ENCODE measurements at places on chromosomes 16 and 17.

GRCh38 chr16:54077050-54077821 is 209.4 kb downstream of the IRX3 start:
- no peak for DNase-seq

DNA sequence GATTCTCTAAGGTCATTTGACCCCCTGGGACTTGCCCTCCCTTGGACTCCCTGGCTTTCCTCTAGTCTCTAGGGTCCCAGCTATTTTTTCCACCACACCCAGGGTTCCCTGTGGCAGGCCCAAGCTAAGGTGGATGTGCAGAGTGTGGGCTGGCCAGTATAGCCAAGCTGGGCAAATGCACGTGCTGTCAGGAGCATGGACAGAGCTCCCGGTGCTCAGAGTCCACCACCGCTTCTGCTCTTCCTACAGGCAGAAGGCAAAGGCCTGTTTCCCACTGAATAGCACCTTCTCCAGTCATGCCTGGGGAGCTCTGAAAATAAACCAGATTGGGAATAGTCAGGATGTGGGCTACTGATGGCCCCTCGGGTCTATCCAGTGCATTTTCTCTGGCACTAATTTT is 53.3 kb downstream of the GNAO1 start:
- no peak for DNase-seq

DNA sequence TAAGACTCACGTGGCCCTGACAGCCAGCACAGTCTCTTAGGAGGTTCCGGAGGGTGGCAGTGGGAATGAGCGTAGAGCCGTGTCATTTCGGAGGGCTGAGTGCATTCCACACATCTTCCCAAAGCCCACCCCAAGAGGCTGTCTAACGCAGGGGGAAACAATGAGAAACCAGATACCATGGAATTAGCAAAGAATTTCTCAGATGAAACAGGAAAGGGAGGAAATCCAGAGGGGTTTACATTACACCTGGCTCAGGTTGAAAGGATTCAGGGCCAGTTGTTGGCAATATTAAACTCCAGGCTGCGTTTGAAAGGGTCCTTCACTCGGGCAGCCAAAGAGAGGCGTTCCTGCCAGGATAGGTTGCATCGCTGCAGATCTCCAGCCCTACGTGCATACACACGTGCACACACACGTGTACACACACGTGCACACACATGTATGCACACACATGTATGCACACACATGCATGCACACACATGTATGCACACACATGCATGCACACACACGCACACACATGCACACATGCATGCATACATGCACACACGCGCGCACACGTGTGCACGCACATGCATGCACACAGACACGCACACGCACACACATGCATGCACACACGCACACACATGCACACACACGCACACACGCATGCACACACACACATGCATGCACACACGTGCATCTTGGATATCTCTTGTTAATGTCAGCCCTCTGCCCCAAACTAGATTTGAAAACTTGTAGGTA is 12.2 kb downstream of the CBX4 start:
- DNase-seq, result no peak

DNA sequence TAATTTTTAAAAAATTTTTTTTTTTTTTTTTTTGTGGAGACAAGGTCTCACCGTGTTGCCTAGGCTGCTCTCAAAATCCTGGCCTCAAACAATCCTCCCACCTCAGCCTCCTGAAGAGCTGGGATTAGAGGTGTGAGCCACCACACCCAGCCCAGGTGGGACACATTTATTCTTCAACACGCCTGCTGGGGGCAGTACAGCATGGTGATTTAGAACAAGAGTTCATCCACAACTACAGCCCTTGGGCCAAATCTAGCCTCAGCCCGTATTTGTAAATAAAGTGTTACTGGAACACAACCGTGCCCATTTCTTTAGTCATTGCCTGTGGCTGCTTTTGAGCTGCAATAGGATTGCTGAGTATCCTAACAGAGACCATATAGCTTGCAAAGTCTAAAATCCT is 92.8 kb downstream of the KATNIP start:
- DNase-seq, result peak; percentile 14

GRCh38 chr17:76086384-76086783 is 7.4 kb downstream of the ZACN start:
- DNase-seq, result no peak

DNA sequence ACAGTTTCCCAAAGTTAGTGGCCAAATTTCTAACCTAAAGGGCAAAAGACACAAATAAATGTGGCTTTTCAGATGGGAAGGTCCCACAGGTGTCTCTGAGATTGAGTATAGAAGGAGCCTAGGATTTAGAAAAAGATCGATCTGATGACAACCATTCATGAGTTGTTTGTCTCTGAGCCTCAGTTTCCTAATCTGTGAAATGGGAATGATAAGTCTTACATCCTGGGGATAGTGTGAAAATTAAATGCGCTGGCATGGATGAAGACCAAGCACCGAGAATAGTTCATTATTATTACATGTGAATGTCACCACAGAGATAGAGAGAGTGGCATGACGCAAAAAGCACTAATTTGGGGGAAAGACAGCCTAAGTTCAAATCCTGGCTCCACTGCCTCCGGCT is 7.2 kb downstream of the CDH5 start:
- no peak for DNase-seq

DNA sequence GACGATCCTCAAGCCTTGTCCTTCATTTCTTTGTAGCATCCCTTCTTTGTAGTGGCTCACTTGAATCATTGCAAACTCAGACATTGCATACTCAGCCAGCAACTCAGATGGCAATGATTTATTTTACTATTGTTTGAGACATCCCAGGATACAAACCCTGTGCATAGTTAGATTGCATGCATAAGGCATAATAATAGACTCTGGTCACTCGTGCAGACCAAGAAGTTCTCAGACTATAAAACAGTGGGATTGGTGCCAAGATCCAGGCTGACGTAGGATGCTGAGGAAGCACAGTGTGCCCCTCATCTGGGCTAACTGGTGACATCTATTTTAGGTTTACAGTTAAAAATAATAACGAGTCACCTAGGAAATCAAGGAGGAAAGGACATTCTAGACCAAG is 142.3 kb downstream of the PMP22 start:
- DNase-seq, result no peak

DNA sequence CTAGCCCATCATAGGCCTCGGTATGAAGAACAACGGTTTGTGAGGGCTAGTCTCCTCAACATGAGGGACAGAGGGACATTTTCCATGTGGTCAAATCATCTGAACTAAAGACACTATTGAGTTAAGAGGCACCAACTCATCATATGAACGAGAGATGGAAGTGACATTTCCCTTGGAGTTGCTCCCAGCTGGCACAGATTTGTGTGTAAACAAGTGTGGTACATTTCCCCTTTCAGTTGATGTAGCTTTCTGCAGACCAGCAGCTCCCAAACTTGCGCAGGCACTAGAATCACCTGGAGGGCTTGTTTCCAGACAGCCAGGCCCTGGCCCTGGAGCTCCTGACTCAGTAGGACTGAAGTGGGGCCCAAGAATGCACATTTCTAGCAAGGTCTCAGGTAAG is 205.5 kb downstream of the PARN start:
- DNase-seq, result no peak

DNA sequence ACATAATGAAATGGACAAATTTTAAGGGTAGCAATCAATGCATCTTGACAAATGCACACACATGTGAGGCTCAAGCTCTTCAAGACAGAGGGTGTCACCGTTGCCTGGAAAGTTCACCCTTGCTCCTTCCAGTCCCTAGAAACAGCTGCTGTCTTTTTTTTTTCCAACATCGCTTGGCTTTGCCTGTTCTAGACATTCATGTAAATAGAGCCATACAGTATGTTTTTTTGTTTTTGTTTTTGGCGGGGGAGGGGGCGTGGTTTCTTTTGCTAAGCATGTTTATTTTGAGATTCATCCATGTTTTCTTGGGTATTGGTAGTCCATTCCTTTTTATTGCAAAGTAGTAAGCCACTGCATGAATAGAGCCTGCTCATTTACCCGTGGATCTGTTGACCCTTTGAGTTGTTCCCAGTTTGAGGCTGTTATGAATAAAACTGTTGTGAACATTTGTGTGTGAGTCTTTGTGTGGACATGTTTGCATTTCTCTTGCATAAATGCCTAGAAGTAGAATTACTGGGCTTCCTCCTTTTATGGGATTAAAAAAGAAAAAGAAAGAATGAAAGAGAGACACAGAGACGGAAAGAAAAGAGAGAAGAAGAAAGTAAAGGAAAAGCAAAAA is 78.4 kb downstream of the NT5M start:
- DNase-seq, result peak; percentile 63

DNA sequence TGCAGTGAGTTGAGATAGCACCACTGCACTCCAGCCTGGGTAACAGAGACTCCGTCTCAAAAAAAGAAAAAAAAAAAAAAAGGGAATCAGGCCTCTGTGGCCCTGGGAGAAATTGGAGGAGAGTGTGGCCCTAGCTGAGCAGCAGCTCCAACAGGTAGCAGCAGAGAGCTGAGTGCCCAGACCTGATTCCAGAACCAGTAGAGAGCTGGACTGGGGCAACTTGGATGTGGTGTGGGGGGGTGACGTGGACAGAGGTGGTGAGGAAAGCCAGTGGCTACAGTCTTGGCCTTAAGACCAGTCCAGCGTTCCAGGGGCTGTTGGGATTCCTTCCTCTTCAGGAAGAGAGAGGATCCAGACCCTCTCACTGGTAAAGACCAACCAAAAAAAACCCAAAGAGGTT is 1.7 kb downstream of the HSPB9 start:
- DNase-seq, result no peak

- DNase-seq, result peak; percentile 55
Measured at GRCh38 chr16:1102921-1103635, 7.0 kb upstream of the C1QTNF8 start.

DNA sequence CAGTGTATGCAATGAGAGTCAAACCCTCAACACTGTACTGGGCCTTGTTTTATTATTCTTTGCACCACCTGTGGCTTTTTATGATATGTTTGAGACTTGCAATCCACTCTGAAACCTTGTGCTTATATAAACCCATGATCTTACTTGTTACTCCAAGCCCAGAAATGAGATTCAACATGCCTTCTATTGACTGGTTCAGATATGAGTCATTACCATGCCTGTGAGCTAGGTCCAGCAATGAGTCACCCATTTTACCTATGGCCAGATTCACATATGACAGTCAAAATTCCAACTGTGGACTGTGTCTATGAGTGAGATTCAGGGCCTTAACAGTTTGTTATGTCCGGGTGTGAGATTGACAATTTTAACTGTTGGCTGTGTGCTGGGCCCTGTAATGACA is 1846.1 kb downstream of the TP53TG3F start:
- DNase-seq, result no peak

- DNase-seq, result no peak
Measured at GRCh38 chr17:73420897-73421296, 109.1 kb upstream of the CDC42EP4 start.

DNA sequence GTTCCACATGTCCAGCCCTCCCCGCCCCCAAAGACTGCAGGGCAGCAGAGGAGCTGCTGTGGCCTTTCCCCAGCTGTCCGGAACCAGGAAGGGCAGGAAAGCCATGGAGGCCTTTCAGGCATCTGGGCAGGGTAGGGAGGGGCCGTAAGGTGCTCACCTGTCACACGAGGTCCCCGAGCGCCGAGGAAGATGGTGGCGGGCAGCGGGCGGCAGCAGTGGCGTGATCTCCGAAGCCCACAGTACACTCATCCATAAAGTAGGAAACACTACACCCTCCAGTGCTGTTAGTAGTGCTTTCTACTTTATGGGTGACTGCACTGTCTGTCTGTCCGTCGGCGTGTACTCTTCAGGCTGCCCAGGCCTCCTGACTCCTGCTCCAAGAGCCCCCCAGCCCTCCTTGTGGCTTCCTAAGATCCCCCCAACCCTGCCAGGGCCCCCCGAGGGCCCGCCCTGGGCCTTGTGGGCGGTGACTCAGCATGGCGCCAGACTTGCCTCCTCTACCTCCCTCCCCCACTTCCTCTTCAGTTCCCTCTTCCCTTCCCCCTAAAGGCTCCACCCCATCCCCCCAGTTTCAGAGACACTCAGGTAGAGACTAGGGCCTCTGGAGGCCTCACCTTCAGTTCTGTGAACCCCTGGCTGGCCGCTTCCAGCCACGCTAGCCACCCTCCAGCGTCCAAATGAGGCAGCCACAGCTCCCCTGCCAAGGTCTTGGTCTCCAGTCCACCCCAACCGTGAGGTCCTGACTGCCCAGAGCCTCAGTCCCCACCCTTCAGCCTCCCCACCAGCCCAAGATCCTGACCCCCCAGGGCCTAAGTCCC is 2.6 kb upstream of the TSPOAP1 start:
- DNase-seq, result no peak

- DNase-seq, result peak; percentile 61
Measured at GRCh38 chr16:78703936-78704335, 604.5 kb downstream of the WWOX start.

- DNase-seq, result no peak
Measured at GRCh38 chr16:77696149-77696548, 26.2 kb upstream of the NUDT7 start.

DNA sequence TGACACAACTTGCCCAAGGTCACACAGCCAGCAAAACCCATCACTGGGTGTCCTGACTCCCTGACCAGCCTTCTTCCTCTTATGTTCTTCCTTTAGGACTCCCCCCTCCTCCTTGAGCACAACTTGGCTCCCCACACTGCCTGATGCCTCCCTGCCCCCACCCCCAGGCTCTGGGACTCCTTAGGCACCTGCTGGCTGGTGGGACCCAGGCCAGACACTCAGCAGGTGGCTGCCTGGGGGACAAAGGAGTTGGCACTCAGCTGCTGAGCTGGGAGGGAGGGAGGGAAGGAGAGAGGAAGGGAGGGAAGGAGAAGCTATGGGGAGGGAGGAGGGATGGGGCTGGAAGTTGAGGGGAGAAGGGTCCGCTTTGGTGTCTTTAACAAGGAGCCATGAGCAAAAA is 8.0 kb downstream of the SEZ6 start:
- peak; percentile 64 for DNase-seq

DNA sequence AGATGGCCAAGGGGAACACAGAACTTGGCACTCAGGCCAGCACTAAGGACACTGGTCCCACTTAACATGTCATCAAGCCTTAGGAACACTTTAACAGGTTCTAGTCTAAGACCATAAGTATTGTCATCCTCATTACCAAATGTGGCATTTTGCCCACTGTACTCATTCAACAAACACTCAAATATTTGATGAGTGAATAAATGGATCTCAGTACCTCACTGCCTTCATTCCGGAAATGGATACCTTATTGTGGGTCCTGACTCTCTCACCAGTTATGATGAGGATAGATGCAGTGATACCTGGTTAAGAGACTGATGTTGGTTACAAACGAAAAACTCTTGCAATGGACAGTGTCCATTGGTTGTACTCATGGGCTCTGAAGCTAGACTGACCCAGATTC is 455.2 kb upstream of the DYNLRB2 start:
- DNase-seq, result no peak

- no peak for DNase-seq
Measured at GRCh38 chr17:72458301-72458700, 337.5 kb downstream of the SOX9 start.

- peak; percentile 88 for DNase-seq
Measured at GRCh38 chr17:57442914-57443571, 186.7 kb downstream of the MSI2 start.

DNA sequence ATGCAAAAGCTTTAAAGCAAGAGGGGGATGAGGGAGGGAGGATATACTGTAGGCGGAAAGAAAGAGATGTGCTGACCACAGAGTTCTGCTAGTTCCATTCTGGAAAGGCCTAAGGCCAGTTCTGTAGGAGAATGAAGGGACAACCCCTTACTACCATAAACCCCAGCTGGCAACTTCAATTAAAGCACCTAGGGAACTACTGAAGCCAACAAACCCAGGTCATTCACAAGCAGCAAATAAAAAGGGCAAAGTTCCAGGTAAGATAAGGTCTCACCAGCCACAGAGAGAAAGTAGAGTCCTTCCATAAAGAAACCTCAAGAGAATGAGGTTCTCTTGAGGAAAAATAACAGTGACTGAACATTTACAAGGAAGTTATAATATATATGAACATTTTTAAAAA is 12.8 kb downstream of the TERF2 start:
- DNase-seq, result no peak

Data from NCI-H2171 treated with DMSO at 0.1 percent for 48 hours (cell line).